ENCODE measurements at places on chromosomes 2 and 18.

GRCh38 chr2:239106314-239106908, 258.5 kb downstream of the TWIST2 start:
- no peak for DNase-seq

GRCh38 chr2:1972422-1972821, 228.1 kb upstream of the PXDN start:
- no peak for DNase-seq

- DNase-seq, result no peak
Measured at GRCh38 chr2:100993294-100993693, 8.8 kb upstream of the RPL31 start.

DNA sequence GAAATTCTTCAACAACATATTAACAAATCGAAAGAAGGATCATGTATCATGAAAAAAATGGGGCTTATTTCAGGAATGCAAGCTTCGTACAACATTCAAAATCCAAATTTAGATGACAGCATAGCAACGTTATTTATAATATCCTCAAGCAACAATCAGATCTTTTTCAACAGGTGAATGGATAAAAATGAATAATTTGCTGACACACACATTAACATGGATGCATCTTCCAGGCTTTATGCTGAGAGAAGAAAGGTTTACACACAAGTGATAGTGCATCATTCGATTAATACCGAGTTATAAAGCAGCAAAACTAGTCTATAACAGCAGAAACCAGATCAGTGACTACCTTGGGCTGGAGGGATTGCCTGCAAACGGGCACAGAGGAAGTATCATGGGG, 209.5 kb upstream of the TPO start:
- no peak for DNase-seq

GRCh38 chr2:200788121-200788718, 23.5 kb upstream of the BZW1 start:
- DNase-seq, result no peak

GRCh38 chr2:240929364-240930095, 23.4 kb downstream of the CROCC2 start:
- DNase-seq, result no peak

- no peak for DNase-seq
Measured at GRCh38 chr18:55096263-55096951, 137.1 kb upstream of the CCDC68 start.

DNA sequence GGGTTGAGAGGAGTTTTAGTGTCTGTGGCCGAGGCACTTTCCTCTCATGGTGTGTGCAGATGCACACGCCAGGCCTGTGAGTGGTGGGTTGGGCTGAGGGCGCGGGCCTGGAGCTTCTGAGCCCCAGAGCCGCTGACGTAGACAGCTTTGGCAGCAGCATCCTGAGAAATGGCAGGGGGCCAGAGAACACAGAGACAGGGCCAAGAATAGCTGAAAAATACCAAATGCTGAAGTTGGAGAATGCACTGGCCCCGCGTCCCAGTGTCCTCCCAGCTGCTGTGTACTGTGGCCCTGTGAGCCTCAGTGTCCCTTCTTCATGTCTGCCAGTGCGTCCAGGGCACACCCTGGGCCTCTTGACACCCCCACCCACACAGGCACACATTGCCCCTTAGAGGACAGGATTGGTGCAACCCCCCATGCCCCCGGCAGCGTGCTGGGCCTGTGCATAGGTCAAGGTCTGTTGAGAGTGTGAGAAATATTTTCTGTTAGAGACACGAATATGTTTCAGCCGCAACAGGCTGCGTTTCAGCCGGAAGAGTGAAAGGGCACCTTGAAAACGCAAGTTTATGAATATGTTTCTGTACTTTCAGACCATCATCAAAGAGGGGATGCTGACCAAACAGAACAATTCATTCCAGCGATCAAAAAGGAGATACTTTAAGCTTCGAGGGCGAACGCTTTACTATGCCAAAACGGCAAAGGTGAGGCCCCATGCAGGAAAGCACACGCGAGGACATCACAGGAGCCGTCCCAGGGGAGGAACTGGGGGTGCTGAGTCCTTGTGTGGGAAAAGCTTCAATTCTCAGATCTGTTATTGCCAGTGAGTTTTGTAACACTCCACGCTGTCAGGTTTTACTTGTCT, 33.6 kb downstream of the DGKD start:
- no peak for DNase-seq

GRCh38 chr2:237511433-237511832, 24.4 kb downstream of the MLPH start:
- DNase-seq, result no peak

GRCh38 chr18:46754188-46754587, 2.7 kb downstream of the ST8SIA5 start:
- no peak for DNase-seq

DNA sequence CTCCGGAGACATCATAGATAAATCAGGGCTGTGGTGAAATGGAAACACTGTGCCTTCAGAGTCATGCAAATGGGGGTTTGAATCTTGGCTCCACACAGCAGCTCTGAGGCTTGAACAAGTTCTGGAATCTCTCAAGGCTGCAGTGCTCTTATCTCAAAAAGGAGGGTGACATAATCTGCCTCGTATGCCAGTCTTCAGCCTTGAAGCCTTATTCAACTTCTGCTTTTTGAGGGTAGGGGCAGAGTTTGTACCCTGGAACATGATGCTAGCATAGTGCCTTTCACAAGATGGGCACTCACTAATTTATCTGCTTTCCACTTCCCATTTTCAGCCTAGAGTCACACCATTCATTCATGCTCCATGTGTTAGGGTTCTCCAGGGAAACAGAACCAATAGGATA, 42.3 kb downstream of the GATA6 start:
- DNase-seq, result no peak

DNA sequence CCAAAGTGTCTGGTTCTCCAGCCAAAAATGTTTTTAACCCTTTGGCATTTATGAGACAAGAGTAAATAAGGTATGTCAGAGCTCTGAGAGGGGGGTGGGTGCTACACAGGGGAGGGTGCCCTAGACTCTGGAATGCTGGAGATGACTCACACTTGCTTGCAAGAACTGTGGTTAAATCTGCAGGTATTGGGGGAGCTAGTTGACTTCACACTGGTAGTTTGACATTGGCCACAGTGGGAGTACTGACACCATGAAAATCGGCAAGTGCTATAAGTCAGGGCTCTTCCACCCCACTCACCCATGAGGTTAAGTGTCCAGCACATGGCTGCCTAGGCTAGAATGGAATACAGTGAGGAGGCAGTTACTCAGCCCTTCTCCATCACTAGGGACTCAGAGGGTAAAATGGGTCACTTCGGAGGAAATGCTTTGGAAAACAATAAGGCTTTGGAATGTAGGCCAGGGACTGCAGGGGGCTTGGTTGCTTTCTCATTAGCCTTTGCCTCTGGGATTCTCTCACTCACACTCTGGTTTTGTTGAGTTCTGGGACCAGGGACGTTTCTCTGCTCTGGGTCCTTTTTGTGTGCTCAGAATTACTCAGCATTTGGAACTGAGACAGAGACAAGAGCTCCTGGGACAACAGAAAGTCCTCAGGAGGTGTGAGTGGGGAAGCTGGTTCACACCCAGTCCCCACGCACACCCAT, 91.6 kb downstream of the ACKR3 start:
- no peak for DNase-seq

DNA sequence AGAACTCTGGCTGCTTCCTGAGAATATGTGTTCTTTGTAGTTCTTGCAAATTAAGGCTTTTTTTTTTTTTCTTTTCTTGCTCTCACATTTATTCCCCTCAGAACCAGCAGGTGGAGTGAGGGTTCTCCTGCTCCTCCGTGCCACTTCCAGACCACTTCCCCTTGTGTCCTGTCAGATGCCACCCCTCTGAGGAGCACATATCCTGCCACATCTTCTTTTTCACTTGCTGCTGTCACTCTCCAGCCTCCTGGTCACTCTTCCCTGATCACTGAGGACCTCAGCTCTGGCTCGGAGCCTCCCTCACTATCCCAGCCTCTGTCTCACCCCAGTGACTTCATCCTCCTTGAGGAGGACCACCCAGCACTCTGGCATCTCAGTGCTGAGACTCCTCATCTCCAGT, 100.5 kb downstream of the TACR1 start:
- no peak for DNase-seq

- DNase-seq, result no peak
Measured at GRCh38 chr18:77853859-77854258, 604.2 kb downstream of the GALR1 start.

- no peak for DNase-seq
Measured at GRCh38 chr2:65292461-65293011, 64.9 kb downstream of the ACTR2 start.

- no peak for DNase-seq
Measured at GRCh38 chr2:239115616-239116015, 267.7 kb downstream of the TWIST2 start.

GRCh38 chr2:85273738-85274731, 53.8 kb downstream of the TGOLN2 start:
- DNase-seq, result no peak

DNA sequence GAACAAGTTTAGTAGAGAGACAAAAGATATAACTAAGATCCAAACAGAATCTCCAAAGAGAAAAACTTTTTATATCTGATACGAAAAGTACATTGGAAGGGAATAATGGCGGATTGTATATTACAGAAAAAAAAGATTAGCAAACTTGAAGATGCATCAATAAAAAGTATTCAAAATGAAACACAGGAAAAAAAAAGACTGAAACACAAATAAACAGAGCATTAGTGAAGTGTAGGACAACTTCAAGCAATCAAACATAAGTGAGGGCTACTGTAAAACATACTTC, 41.1 kb upstream of the MYCN start:
- no peak for DNase-seq

DNA sequence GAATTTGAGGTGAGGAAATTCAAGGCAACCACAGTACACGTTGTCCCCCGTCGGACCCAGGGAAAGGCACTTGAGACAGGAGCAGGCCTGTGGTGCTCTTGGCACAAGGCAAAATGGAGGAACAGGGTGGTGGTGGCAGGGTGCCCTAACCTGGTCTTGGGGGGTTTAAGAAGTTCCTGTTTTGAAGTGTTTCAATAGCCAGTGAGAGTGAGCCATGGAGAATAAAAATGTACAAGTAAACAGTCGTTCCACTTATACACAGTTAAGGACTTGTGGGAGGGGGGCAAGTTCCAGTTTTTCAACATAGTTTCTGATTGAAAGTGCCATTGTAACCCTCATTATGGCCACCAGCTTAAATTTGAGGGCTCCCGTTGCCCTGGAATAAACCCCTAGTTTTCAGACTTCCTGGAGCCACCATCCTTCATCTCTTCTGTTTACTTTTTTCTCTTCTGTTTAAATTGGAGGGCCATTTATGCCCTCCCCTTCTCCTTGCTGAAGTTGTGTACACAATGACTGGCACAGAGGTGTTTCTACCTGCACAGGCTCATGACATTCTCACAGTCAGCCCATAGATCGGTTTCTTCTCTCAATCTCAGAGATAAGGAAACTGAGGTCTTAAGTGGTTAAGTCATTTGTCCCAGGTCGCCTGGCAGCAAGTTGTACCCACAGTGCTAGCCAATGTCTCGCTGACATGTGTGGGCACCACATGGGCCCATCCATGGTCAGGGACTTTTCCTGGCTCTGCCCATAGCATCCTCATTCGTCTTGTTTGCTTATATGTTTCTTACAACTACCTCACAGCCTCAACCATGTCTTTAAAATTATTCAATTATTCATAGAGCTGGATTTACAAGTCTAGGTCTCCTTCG, 66.0 kb upstream of the ST3GAL5 start:
- no peak for DNase-seq

DNA sequence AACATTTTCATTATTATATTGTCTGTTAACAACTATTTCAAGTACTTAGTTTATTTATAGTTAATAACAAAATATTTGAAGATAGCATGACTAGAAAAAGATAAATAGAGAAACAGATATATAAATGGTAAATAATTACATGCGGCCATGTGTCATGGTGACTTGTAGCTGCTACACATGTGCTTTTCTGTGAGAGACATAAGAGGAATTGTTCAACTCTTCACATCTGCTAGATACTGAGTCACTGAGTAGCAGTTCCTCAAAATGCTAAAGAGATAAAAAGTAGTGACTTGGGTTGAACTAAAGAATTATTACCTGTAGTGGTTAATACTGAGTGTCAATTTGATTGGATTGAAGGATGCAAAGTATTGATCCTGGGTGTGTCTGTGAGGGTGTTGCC, 37.5 kb upstream of the SCN9A start:
- DNase-seq, result no peak

DNA sequence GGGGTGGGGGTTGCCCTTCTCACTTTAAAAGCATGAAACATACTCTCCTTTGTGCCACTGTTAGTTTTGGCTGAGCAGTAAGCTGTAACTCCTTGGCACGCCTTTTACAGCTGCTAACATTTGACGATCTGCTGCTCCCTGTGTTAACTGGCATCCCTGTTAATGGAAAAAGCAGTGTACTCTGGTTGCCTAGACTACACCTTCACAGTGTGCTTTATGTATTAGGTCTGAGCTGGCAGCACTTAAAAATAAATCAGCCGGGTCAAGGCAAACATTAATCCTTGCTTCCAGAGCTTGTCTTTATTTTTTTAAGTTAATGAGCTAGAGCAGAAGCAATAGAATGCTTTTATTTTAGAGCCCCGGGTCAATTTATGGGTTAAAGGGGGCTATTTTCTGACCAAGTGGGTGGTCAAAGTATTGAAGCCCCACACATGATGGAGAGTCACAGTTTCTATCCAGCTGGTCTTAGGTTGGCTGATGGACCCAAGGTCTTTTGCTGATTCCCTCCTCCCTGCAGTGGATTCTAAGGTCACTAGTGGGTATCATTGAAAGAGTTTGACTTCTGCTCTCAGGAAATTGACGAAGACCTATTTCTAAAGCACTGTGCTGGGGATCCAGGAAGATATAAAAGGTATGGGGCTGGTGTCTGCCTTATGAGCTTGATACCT, 54.5 kb downstream of the CFAP221 start:
- DNase-seq, result no peak

DNA sequence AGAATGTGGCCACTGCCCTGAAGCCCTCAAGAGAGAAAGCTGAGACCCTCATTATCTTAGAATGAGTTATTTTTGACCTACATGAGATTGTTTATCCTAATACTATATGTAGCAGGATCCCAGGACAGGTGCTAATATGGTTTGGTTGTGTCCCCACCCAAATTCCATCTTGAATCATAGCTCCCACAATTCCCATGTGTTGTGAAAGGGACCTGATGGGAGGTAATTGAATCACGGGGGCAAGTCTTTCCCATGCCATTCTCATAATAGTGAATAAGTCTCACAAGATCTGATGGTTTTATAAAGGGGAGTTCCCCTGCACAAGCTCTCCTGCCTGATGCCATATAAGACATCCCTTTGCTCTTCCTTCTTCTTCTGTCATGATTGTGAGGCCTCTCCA, 76.8 kb downstream of the CCBE1 start:
- DNase-seq, result no peak

- no peak for DNase-seq
Measured at GRCh38 chr2:155770516-155770915, 562.0 kb downstream of the NR4A2 start.

GRCh38 chr2:119463136-119463535, 31.5 kb downstream of the TMEM37 start:
- DNase-seq, result no peak

DNA sequence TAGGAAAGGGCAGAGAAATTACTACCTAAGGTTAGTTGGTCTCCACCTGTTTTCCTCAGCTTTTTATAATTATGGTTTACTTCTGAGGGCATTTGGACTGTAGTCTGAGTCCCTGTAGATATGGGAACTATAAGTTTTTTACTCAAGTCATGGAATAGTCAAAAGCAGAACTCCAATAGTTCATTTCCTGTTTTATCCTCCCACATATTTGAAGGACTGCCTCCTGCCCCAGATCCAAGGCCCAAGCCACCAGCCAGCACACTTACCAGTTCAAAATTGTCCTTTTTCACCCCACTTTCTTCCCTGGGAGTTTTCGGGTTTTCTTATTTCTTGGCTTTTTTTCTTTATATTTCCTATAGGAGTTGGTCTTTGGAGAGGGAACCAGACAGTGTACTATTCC, 164.1 kb downstream of the MBD5 start:
- DNase-seq, result no peak

All from T-helper 22 cell (primary cell).